ENCODE measurements at places on chromosomes 5 and 9. TPM values are rescaled to one million over a fixed set of nuclear protein-coding genes. Genes with fewer than 3 reads are reported as not detected.

RNF38 gene
- 8.8 TPM for total RNA-seq

- DNase-seq: no peak
These were observed 5.0 kb downstream of the ZNF189 start for GRCh38 chr9:101403516-101404285.

DNA sequence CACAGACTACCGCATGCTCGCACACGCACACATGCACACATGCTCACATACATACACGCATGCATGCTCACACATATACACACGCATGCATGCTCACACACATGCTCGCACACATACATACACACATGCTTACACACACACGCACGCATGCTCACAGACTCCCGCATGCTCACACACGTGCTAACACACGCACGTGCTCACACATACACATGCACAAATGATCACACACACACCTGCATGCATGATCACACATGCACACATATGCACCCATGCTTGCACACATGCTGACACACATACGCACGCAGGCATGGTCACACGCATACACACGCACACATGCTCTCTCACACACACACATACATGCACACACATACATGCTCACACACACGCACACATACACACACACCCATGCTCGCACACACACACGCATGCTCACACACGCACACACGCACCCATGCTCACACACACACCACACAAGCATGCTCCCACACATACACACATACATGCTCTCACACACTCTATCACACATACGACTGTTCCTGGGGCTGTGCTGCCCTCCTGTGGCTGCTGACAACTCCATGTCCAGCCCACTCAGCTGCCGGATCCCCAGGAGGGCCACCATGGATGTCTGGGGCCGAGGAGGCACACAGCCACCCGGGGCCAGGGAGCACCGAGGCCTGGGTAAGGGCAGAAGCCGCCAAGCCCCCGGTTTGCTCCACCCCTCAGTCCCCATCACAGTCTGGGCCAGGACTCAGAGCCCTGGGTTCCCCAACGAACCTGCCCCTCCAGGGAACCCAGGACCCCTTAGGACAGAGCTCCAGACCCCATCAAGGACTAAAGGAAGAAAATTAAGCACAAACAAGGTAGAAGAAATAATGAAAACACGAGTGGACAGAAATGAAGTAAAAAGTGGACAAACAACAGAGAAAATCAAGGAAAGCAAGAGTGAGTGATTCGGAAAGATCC, 31.4 kb upstream of the EGFL7 start:
- DNase-seq: peak; percentile 57

DNA sequence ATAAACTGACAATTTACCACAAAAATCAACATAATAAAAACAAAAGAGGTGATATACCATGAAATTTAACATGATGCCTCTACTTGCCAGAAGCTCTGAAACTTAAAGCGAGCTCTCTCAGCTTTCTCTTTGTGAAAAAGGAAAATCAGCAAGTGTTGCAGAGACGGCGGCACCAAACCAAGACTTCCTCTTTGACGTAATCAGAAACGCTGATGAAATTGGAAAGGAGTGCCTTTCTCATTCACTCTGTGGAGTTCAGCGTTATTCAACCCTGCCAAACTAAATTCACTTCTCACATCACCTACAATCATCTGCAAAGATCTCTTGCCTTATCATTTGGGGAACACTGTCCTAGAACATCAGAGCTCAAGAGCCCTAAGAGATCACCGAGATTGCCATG, 32.2 kb downstream of the ANXA6 start:
- no peak for DNase-seq

- DNase-seq: no peak
These were observed 154.4 kb downstream of the DEPDC1B start for GRCh38 chr5:60545551-60545950.

DNA sequence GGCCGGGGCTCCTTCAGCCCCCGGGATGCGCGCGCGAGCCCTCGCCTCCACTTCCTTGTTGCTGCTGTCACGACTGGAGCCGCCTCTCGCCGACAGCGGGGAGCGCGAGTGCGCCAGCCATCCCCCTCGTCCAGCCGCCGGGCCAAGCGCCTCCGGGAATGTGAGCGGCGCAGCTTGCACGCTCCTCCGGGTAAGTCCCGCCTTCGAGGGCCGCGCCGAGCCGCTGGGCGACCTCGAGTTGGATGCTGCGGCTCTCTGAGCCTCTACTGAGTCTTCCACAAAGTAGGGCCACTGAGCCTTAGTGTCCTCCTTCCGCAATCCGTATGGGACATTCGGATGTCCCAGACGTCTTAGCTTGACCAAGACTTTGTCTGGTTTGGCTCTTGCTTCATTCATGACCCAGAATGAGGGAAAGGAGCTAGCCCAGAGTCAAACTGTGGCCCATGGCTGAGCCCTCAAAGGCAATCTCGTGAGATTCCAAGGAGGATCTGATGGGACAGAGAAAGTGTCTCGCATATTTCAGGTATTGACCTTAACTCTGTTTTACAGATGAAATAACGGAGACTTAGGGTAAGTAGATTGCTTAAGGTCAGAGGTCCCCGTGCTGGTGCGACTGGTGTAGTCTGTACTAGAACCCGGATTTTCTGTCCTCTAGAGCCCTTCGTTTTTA, 586 bp downstream of the HMGXB3 start:
- peak; percentile 71 for DNase-seq

- DNase-seq: no peak
These were observed 7.1 kb downstream of the RAPGEF1 start for GRCh38 chr9:131732636-131733289.

- DNase-seq: no peak
These were observed 16.7 kb downstream of the FGD3 start for GRCh38 chr9:92963831-92964606.

- no peak for DNase-seq
These were observed 156.1 kb upstream of the KIF2A start for GRCh38 chr5:62149879-62150278.

DNA sequence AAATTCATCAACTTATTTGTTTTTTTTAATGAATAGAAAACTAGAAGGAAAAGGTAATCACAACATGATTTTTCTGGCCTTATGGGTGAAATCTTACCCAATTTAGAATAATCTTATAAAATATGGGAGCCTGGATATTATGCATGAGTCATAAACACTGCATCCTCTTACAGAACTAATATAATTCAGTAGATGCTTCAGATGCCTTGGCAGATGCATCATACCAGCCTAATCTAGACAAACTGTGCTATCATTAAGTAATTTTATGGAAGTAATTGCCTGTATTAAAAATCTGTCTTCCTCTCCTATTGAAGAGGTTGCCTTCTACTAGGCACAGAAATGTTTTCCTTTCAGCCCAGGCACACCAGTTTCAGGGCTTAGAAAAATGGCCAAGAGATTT, 2384.6 kb upstream of the WWC1 start:
- DNase-seq: no peak

GRCh38 chr5:151156507-151157420, 815 bp downstream of the ANXA6 start:
- DNase-seq: peak; percentile 42

DNA sequence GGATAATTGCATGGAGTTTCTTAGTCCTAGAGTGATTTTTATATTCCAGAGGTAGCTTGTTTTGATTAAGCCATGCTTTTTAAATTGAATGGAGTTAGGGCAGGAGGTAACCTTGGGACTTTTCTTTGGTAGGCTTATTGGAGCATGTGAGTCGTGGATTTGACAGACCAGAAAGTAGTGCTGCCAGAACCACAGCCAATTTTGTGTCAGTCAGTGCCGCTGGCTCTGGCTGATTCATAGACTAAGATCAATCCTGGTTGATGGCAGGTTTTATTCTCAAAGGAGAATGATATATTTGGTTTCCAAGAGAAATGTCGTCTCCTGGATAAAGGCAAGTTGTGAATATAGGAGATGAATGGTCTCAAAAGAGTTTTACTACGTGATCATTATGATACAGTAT, 20.3 kb downstream of the RAI14 start:
- no peak for DNase-seq

DNA sequence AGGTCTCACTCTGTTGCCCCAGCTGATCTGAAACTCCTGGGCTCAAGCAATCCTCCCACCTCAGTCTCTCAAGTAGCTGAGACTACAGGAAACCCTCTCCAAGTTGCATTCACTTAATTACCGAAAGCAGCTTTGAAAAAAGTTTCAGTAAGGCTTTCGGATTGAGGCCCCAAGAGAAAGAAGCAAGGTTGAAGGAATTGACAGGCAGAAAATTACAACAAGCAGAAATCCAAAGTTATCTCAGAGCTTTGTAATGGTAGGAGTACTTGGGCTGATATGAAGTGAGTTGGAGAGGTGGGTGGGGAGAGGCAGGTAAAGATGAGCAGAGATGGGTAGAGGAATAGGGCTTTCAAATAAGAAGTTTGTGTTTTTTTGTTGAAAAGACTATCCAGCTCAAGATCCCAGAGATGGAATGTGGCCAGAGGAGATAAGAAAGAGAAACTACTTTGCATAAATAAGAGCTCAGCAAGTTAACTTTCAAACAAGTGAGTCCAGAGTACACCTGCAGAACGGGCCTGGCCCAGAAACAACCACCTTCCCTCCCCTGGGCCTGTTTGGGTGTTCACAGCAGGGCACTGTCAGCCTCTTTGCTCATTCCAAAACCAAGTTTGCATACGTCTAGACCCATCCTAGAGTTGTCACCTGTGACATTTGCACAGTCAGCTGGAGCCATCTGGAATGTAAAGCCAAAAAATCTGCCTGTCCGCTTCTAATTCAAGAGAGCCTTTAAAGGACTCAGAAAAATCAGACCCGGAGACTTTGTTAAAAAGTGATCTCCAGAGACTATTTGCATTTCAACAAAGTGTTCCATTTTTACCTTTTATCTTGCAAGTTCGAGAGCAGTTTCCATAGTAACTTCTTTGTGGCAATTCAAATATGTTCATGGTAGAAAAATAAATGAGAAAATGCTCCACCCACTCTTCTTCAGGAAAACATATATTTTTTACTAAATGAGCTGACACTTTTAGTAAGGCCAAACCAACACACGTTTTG, 2.2 kb upstream of the CLINT1 start:
- no peak for DNase-seq

GRCh38 chr5:164422400-164422799, 917.0 kb downstream of the MAT2B start:
- DNase-seq: no peak

DNA sequence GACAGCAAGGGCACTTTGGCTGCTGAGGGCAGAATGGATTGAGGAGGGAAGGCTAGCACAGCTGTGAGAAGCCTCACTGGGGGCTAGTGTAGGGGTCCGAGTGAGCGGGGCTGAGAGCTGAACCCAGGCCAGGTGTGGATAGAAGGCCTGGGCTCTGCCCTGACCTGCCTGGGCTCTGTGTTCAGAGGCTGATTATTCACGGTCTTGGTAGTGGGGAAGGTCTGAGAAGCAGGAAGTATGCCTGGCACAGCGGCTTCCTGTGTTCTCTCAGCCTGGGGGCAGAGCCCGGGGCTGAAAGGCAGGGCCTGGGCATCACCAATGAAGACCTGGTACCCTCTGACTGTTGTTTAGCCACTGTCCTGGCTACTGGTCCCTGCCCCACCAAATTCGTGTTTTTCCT, 136.4 kb upstream of the TBC1D2 start:
- DNase-seq: no peak

STING1 gene
- 49.2 TPM for total RNA-seq

DNA sequence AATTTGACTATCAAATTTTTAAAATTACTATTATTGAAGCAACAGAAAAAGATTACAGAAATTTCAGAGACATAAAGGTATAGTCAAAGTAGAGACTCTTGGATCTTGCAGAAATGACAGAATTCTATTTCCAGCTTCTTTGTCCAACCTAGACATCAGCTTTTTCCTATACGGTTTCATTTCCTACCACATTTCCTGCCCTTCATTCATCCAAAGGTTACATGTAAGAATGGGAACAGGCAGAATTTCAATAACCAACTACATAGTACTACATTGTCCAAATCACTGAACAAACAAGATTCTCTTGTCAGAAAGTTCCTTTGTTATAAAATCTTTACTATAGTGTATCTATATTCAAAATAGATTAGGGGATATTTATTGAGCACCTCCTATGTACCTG, 124.9 kb downstream of the FANCC start:
- no peak for DNase-seq

GRCh38 chr5:146084376-146084775, 21.0 kb downstream of the PLAC8L1 start:
- no peak for DNase-seq

DNA sequence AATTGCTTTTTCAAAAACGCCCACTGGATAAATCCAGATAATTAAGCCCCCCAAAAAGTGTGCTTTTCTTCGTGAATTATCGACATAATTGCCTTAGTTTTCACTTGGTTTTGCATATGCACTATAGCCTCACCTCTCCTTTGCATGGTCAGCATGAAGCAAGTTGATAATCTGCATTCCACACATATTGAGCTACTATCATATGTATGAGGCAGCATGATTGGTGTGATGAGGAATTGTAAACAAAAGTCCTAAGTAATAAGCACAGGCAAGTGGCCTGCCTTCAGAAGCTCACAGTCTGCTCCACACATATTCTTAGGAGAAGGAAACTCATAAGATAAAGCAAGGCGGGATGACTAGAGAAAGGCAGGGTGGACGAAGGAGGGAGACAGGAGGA, 33.8 kb downstream of the MED10 start:
- DNase-seq: no peak

FOXI1 gene
- total RNA-seq: not detected

PTPDC1 gene
- 7.7 TPM for total RNA-seq

DNA sequence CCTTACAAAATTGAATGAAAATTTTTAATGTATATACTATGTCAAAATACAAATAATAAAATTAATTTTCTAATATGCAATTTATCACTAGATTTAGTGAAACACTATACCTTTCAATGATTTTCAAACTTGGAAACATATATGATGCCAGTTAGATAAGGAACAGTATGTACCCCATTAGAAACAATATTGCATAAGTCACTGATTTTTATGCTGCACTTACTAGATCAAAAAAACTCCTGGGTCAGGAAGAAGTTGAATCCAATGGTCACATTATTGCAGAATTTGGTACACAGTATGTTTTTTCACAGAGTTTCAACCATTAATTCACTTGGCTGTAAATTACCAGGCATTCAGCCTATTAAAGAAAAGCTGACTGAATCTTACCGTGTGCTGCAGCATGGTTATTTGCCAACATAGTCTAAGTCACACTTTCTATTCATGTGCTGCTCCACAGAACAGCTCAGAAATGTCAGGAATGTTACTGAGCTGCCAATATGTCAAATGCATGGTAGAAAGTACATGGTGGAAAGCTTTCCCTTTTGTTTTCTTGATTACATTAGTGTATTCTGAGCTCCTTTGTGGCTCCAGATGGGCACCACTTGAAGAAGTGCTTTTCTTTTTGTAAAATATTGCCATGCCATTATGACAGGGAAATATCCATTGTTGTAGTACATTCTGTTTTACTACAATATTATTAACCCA, 9.9 kb upstream of the PRR16 start:
- DNase-seq: peak; percentile 66

ARSB gene
- total RNA-seq: 50.1 TPM

RLN1 gene
- total RNA-seq: not detected

DNA sequence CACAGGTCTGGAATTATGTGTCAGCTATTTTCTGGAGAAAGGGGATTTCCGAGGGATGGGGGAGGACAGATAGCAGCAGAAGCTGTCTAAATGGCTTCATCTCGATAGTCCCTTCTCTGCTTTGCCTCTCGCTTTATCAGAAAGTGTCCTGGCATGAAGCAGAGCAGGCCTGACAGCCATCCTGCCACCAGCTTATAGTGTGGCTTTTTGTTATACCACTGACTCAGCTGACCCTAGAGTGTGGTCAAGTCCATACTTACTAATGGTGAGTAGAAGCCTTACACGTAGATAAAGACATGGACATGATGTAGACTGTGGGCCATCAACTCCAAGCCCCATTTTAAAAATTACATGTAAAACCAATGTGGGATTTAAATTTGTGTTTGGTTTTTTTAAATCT, 50.0 kb downstream of the RCL1 start:
- no peak for DNase-seq

Measured in SJSA1 (cell line).